ENCODE measurements at places on chromosomes 4 and X.

DNA sequence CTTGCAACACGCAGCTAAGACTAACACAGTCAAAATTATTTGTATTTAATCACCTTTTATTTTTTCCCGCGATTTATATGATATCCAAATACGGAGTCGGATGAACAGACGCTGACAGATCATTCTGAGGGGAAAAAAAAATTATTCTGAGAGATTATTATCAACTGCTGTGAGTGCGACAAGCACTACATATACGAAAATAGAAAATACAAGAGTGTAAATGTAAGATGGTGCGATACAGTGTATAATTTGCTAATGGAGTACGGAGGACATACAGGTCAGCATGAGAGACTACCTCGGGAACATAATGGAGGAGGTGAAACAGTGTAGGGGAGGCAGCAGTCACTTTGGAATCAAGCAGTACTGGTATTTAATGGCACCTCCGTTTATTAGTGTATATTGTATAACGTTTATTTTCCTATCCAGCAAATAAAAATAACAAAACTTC, 2.8 kb upstream of the LIN54 start:
- no peak for DNase-seq

DNA sequence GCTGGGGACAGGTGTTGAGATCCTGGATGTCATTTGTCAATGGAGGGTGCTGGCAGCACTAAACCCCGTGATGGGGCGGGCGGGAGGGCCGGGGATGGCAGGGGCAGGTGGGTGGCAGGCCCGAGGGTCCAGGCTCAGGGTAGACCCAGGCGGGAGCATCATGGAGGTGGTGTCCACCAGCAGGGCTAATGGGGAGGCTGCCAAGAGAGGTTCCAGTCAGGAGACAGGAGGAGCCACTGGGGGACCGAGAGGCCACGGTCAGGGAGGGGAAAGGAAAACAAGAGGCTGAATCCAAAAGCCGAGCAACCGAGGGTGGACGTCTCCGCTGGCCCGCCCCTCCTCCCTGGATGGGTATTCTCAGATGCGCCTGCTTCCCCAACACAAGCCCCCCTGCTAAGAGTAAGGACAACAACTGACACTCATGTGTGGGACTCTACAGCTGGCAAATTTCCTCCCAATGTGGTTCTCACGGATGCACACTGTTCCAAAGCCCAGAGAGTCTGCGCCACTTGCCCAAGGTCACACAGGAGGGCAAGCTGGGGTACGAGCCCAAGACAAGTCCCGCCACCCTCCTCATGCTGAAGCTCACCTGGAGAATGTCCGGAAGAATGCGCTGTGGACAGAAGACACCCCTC, 132.0 kb downstream of the CPZ start:
- no peak for DNase-seq

DNA sequence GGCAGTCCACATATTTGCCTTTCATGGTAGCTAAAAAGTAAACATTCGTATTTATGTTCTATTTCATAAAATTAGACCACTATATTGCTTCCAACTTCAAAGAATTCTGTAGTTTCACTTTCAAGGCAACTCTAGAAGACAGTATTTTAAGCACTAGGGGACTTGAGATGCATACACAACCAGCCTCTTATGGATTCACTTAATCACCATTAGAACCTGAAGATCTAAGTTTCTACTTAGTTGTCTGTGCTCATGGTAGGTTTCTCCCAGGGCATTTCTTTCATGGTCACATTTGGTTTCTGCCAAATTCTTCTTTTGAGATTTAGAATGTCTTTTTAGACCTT, 209.9 kb upstream of the HCCS start:
- no peak for DNase-seq

- DNase-seq = no peak
Measured at GRCh38 chr4:146814750-146815149, 130.9 kb downstream of the TTC29 start.

DNA sequence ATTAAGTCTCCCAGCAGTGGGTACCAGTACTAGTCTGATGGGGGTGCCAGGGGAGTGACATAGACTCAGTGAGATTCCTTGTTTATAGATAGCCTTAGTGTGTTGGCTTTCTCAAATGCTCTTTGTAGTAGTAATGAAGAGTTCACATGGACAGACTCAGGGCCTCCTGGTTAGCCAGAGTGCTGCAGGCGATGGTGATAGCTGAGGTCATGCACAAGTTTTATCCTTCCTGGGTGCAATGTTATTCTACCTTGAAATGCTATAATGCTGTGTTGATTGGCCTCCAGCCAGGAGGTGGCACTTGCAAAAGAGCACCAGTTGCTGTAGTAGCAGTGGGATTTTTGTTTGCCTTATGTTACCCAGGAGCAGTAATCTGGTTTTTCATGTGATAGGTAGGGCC, 35.5 kb upstream of the ADH4 start:
- no peak for DNase-seq

DNA sequence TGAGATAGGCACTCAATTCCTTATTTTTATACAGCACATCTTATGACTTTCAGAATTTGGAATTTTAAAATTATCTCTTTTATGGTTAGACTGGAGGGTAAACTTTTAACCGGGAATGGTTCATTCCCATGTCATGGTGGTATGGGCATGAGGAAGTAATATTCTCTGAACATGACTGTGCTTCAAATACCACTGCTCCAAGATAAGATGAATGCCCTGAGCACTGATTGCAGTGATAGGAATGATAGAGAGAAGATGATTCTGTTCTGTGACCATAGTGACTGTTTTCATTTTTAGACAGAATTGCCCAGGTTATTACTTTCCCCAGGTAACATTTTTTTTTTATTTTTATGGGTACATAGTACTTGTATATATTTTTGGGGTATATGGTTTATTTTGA, 187.4 kb downstream of the ATOH1 start:
- DNase-seq = no peak

GRCh38 chr4:165203541-165204461, 3.6 kb upstream of the KLHL2 start:
- DNase-seq = no peak

- no peak for DNase-seq
Measured at GRCh38 chrX:124407226-124407625, 60.9 kb downstream of the SH2D1A start.
